ENCODE measurements at places on chromosomes 3 and 15.

DNA sequence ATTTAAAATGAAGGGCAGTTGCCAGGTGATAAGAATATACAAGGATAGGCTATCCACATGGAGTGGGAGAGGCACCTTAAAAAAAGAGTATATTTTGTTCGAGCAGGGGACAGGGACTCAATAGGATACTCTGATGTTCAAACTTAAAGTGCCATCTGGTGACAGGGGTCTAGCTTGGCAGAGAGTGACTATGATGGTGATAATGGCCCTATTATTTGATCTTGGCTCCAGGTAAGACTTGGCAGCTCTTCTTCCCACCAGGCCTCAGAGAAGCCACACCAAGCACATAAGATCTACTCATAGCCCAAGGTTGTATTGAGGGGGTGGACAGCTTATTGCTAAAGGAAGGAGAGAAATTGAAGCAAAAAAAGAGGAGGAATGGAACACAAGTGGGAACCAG lies 109.0 kb upstream of the MANF start:
- no peak for DNase-seq

DNA sequence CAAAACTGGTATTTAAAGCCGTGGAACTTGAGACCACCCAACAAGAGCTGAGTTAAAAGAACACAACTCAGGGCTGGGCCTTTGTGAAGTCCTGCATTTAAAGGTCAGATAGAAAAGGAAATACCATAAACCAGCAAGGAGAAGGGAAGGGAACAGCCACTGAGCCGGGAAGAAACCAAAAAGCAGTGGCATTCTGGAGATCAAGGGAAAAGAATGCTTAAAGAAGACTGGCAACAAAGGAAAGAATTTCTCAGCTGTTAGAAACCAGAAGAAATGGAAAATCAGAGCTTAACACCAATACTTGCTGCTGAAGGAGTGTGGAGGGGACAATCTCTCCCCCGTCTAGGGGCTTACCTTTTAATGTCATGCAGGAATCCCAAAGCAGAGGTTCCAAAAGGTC lies 247.4 kb upstream of the CHRNA7 start:
- no peak for DNase-seq

GRCh38 chr3:133595341-133595740 lies 21.9 kb downstream of the CDV3 start:
- no peak for DNase-seq

- DNase-seq = no peak
These were observed 24.0 kb upstream of the PTPRG start for GRCh38 chr3:61537366-61537765.
